ENCODE measurements at places on chromosomes 7 and 10.

DNA sequence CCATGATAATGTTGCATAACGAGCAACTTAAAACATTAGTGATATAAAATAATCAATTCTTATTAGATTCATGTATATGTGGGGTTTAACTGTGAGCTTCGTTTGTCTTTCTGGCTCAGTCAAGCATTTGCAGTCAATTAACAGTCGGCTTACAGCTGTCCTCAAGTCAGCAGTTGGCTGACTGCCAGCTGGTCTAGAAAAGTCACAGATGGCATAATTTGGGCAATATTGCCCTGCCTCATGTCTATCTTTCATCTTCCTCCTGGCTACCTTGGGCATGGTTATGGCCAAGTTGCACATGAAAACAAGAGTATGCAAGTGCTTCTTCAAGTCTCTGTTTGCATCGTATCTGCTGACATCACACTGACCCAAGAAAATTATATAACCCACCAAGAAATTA lies 186.1 kb upstream of the ZWINT start:
- DNase-seq, result no peak

- no peak for DNase-seq
Measured at GRCh38 chr7:138435231-138435919, 24.7 kb upstream of the TRIM24 start.

GRCh38 chr10:62015994-62016393 lies 114.5 kb downstream of the ARID5B start:
- DNase-seq, result peak; percentile 59

GRCh38 chr10:114879093-114879492 lies 57.5 kb downstream of the FHIP2A start:
- no peak for DNase-seq

DNA sequence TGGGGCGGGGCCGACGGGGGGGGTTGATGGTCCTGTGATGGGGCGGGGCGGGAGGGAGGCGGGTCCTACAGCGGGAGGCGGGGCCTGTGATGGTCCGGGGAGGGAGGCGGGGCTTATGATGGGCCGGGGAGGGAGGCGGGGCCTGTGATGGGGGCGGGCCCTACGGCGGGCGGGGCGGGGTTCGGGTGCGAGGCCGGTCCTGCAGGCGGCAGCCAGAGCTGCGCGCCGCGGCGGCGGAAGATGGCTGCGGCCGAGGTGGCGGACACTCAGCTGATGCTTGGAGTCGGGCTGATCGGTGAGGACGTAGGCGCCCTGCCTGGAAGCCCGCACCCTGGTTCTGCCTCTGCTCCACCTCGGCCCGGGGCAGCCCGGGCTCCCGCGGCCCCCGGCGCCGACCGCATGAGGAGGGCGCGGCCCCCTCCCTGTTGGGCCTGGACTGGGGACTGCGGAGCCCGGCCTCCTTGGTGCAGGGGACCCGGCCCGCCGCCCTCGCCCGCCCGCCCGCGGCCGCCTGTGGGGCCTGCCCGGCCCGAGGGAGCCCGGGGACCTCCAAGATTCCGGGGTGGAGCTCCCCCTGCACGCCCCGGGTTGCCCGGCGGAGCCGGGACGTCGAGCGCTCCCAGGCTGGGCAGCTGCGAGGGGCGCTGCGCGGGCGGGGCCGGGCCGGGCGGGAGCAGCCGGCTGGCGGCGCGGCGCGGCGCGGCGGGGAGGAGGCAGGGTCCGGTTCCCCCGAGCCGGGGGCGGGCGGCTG lies at the start of gene DENND10:
Gene DENND10, plus strand, starts transcription at position 211 of the 751 bp plus-strand sequence. Its CDS starts 30 bp downstream, at position 241.
- peak; percentile 91 for DNase-seq

- DNase-seq, result peak; percentile 71
Measured at GRCh38 chr7:128879939-128880746, 17.5 kb downstream of the ATP6V1F start.

DNA sequence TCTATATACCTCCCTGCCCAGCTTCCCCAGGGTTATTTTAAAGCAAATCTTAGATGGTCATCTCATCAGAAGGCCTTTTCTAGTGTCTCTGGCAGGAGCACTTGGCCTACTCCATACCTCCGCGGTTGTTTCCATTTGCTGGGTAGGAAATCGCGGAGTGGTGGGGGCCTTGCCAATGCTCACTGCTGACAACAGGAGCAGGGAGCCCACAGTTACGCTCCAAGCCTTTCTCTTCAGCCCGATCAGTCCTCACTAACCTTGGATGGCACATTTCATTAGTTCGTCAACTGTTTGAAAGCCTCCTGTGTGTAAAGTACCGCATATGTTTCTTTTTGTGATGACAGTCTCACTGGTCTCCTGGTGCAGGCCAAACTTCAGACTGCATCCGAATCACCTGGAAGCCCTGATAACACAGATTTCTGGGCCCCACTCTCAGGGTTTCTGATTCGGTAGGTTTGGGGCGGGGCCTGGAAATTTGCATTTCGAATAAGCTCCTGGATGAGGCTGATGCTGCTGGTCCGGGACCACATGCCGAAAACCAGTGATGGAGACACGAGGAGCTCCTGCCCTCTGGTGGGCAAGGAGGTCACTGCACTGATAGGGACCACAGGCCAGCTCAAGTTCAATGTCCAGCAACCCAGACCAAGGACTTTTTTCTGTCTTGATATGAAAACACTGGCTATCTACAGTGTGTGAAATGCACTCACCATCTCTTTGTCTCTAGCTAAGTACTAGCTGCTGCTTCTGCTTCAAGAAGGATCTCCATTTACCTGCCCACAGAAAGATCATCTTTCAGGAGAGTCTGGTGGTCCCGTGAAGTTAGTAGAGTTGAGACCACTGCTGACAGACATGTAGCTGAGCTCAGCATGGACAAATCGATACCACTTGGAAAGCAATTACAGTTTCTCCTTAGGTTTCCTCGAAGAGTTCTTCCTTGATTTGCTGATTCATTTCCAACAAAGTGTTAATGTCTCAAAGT lies 14.0 kb downstream of the LRGUK start:
- peak; percentile 71 for DNase-seq
